NCI-H1417 treated with DMSO at 0.1 percent for 48 hours (cell line): ENCODE measurements at places on chromosomes 11 and 22.

DNA sequence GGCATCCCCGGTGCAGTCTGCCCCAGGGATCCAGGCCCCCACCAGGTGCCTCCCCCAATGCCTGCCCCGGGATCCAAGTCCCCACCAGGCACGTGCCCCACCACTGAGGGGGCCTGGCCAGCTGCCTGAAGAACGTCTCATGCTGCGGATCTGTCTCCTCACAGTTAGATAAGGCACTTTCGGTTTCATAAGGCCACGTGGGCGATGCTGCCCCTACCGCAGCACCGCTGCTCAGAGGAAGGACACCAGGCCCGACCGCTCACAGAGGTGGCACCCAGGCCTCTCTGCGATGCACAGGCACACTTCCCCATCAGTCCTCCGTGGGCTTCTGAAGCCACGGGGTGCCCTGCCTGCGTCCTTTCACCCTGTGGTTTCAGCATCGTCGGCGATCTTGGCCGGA, 68.1 kb upstream of the BID start:
- no peak for DNase-seq

- no peak for DNase-seq
These were observed 43.0 kb upstream of the RTL6 start for GRCh38 chr22:44540756-44541670.

GRCh38 chr11:121237686-121238658, 54.6 kb upstream of the SC5D start:
- DNase-seq = no peak

DNA sequence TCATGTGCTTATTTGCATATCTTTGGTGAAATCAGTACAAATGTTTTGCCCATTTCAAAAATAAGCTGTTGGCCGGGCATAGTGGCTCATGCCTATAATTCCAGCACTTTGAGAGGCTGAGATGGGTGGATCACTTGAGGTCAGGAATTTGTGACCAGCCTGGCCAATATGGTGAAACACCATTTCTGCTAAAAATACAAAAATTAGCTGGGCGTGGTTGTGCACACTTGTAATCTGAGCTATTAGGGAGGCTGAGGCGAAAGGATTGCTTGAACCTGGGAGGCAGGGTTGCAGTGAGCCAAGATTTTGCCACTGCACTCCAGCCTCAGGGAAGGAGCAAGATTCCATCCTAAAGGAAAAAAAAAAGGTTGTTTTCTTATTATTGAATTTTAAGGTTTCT, 136.0 kb downstream of the SWAP70 start:
- no peak for DNase-seq

DNA sequence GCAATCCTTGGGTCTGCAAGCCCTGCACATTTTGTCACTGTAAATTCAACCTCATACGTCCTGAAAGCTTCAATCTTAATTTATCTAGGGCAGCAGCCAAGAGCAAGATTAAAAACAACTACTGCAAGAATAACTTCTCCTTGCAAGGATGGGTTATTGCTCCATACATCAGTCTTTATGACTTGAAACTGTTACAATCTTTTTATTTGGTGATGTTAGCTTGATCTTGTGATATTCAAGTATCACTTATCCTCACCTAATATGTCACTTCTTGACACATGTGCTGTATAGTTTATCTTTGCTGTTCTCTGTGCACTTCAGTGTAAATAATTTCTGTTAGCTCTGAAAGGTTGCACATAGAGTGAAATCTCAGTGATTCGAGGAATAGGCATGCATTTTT, 14.7 kb upstream of the APLP2 start:
- DNase-seq = no peak

- no peak for DNase-seq
These were observed 22.6 kb downstream of the MMP26 start for GRCh38 chr11:4727171-4727570.

GRCh38 chr11:78227921-78228320, 39.2 kb downstream of the USP35 start:
- DNase-seq = no peak

DNA sequence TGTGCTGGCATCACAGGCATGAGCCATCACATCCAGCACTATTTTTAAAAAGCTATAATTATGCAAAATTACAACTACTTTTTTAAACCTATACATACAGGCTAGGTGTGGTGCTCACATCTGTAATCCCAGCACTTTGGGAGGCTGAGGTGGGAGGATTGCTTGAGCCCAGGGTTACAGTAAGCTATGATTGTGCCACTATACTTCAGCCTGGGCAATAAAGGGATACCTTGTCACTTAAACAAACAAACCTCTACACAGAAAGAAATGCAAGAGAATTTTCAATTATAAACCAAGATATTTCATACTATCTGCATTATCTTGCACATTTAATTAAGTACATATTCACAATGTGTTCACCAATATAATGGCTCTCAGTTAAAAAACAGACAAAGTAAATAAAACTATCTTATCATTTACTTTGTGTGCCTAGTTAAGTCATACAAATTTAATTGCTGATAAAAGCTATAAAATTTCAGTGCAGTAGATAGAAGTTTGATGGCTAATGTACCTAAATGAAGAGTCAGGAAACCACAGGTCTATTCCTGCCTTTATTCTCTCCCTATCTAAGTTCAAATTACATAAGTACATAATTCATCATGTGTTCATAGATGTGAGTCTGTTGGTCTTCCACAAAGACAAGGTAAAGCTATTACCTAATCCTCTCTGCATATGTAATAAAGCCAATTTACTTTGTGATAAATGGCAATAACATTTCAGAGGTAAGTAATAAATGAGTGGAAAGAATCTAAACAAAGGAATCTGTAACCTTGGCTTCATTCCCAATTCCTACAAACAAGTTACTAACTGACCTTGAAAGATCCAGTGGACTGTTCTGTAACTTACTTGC, 9.0 kb upstream of the RDX start:
- peak; percentile 42 for DNase-seq

GRCh38 chr11:2207212-2207611, 35.6 kb upstream of the TH start:
- no peak for DNase-seq

- no peak for DNase-seq
These were observed 771.1 kb upstream of the LUZP2 start for GRCh38 chr11:23725752-23726151.

- no peak for DNase-seq
These were observed 54.3 kb downstream of the RTL6 start for GRCh38 chr22:44443641-44444235.

DNA sequence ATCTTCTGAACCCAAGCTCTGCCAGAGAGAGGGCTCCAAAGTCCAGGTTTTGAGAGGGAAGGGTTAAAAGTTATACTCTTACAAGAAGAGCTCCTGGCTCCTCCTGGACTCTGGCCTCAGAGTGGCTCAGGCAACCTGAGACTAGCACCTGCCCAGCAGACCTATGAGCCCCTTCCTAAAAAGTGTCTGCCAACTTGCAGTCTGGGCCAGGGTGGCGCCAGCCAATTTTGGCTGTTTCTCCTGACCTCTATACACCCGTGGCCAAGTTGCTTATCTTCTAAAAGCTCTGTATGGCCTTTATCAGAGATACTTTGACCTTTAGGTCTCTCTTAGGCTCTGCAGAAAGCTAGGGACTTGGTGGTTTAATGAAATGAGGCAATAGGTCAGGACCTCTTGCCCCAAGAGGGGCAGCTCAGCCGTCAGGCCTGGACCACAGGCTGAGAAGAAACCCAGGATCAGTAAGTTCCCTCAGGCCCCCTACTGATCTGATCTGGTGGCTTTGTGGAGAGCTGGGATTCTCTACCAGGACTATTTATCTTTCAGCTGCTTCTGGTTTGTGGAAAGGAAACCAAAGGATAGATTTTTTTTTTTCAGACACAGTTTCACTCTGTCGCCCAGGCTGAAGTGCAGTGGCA, 10.3 kb upstream of the UCP3 start:
- no peak for DNase-seq

GRCh38 chr11:57792060-57792541, 30.5 kb downstream of the CTNND1 start:
- DNase-seq = no peak

- no peak for DNase-seq
These were observed 71.1 kb upstream of the SLC25A18 start for GRCh38 chr22:17492247-17492646.

GRCh38 chr11:26949846-26950245, 44.1 kb upstream of the FIBIN start:
- no peak for DNase-seq

GRCh38 chr11:65637794-65638419, at the start of gene SIPA1:
SIPA1 (plus strand) TSS chr11:65638101; CDS start chr11:65640922, 2,821 bp downstream.
- DNase-seq = peak; percentile 12

DNA sequence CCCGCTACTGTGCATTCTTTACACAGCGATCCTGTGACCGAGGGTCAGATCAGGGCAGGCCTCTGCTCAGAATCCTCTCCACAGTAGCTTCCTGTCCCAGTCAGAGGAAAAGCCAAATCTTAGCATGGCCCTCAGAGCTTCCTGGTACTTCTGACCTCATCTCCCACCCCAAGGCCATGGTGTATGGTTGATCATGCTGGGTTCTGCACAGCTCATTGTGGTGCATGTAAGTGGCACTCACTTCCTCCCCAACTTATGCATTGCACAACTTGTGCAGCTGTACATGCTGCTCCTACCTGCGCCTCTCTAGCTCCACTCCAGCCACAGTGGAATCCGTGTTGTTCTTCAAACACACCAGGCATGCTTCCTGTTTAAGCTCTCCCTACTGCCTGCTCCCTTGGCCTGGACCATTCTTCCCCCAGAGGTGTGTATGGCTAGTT, 20.3 kb downstream of the BMAL1 start:
- no peak for DNase-seq

GRCh38 chr11:117089685-117090084, 8.5 kb downstream of the SIK3 start:
- DNase-seq = no peak

DNA sequence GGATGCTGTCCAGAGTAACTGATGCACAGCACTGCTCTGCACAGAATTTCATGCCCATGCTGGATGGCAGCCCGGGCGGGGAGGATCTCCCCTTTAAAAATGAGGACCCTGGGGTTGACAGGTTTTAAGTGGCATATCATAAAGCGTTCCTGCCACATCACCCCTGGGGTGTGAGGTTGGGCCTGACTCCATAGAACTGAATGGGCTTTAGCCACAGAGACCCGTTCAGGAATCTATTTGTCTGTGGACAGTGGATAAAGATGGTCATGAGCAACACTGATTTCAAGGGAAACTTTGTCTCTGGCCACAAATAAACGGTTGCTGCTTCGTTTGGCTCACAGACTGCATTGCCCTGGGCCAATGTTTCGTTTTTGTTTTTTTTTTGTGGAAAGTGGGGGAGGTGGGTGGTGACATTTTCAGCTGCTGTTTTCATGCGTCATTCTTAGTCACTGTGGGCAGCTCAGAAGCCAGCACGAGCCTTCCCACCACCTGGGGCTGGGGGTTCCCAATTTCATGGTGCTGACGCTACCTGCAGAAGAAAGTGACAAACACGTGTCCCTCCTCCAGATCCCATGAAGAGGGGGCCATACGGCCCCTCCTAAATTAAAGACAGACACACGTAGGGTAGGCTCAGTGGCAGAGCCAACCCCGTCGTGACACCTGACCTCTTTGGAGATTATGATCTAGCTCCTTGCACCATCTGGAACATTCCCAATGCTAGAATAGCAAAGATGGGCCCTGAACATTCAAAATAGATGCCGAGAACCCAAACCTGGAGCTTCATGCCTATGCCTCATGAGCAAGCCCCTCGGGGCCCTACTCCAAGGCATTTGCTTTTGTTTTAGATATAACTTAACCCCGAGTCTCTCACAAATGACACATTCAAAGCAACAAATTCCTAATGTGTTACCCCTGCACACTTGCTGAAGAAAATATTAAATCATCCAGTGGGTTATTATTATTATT, 54.8 kb upstream of the PHF21B start:
- DNase-seq = no peak

GRCh38 chr11:12292766-12293165, 84.6 kb upstream of the PARVA start:
- no peak for DNase-seq

- DNase-seq = no peak
These were observed 19.6 kb downstream of the FGF3 start for GRCh38 chr11:69799582-69799981.

DNA sequence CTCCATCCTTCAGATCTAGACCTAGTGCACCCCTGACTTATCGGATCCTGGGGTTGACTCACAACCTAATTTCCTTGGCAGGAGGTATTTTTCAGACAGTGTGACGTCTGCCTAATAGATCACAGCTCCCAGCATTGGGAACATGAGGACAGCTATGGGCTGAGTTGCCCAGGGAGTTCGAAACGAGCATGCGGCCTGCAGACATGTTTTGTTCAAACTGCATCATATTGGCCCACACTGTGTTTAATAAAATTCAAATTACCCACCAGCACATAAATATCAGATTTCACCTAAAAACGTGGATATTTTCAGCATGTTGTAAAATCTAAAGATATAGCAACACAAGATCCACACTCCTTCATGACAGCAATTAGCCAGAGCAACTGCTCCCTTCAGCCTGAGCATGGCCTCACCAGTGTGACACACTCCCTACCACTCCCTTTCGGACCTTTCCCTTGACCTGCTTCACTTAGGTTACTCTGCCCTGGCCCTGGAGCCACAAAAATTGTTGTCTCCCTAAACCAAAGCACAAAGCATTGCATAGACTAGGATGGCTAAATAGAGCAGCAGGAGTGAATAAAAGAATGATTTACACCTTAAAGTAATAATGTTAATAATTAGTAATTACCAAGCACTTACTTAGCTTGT, 53.6 kb upstream of the USP47 start:
- no peak for DNase-seq

GRCh38 chr11:24286238-24286637, 210.6 kb upstream of the LUZP2 start:
- no peak for DNase-seq

DNA sequence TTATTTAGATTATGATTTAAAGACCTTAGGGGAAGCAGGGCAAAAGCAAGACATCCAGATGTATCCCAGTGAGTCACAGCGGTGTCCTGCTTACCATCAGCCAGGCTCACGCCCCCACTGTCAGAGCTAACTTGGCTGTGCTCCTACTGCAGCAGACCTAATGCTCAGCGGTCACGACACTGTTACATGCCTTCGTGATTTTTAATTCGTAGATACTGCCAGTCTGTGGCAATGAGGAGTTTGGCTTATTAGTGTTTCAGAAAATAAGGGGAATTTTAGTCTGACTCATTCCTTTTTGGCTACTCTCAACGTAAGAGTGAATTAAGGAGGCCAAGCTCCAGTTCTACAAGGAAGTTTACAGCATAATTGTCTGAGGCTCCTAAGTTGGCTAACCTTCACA, 22.7 kb downstream of the EFCAB6 start:
- no peak for DNase-seq

- DNase-seq = no peak
These were observed 7.5 kb upstream of the SREBF2 start for GRCh38 chr22:41825376-41825775.

GRCh38 chr11:82889133-82890001, 10.9 kb downstream of the PRCP start:
- DNase-seq = no peak

GRCh38 chr11:65944767-65945166, 513 bp upstream of the TSGA10IP start:
- no peak for DNase-seq
